ENCODE measurements at places on chromosomes 13 and 19.

DNA sequence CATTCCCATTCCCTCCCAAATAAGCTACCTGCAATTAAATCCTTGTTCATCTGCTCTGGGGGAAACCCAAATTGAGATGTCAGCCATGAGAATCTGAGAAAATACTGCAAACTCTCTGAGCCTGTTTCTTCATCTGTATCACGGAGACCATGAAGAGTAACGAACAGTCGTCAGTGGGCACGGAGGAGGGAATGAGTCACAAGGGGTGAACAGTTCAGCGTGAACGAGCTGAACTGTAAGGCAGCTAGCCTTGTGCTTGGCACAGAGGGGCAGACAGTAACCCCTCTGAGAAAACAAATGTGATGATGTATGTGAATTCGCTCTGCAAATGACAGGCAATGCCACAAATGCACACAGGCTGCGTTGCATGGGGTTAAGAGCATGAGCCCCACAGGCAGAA, 288.7 kb downstream of the FOXO1 start:
- no peak for DNase-seq

DNA sequence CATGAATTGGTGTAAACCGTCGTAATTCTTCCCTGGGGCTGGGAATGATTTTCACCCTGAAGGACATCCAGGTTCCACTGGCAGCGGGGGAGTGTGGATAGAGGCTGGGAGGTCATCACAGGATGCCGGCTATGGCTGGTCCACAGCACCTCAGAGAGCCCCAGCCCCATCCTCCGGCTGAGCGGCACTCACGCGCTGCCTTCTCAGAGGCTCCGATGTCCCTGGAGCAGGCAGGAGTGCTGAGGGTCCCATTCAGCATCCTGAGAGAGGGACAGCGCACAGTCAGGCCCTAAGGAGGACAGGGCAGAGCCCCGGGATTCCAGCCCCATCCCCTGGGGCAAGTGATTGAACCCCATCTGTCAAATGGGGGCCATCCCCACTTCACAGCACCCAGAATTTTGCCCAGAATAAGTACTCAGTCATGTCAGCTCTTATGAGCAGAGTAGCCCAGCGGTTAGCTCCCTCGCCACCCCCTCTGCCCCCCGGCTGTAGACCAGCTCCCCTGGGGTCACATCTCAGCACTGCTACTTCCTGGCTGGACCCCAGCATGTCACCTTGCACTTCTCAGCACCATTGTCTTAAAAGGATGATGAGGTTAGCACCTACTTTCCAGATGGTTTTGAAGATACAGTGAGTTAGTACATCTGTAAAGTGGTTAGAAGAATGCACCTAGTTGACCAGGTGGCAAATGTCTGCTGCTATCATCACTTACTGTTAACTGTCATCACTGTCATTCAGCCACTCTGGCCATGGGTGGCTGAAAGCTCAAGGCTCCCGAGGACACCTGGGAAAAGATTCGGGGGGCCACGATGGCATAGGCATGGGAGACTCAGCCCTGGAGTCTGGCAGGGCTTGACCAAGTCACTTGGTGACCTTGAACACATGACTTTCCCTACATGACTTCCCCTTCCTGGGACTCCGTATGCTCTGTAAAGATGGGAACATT, 11.9 kb downstream of the GRAMD1A start:
- DNase-seq = no peak

DNA sequence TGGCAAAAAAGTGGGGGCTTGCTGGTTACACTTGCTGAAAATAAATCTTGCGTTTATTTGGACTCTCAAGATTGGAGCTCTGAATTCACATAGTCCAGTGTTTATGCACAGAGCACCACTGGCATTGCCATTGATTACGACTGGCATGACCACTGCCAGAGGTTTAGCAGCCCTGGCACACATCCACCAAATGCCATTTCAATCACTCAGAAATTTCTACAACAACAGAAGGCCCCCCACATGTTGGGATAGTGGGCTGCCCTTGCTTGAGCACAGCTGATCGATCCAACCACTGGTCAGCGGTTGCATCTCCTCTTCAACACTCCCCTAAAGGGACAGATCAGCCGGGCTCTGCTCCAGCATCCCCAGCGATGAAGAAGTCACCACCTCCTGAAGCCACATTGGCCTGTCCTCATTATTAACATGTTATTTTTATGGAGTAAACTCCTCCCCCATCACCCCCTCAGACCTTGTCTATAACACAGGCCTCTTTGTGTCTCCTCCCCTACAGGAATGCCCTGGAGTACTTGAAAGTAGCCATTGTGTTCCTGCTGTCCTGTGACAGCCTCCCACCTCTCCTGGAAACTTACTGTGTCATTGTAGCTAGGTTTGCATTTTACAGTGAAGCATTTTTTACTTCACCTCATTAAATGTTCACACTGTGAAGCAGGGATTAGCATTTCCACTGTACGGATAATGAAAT, 51.3 kb downstream of the CDADC1 start:
- DNase-seq = no peak

DNA sequence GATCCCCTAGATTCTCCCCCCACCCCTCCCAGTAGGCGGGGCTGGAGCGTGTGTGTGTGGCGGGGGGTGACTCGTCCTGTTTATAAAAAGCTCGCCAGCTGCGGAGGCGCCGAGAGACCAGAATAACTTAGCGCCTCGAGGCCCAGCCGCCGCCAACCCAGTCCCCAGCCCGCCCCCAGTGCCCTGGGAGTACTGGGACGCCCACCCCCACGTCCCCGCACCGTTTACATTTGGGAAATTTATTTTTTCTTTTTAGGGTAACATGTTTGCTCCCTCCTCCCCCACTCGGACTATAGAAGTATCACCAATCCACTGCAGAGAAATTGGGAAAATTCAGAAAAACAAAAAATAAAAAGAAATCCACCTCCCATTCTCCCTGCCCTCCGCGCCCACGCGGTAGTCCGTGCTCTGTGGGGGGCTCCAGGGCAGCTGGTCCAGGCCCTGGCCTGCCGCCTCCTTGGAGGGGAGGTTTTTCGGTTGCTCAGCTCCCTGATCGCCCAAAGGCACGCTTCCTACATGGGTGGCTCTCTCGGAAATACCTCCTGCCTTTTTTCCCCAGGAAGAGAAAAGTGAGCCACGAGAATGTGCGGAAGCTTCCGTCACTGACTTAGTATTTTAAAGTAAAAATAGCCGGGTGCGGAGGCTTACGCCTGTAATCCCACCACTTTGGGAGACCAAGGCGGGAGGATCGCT, 1.5 kb upstream of the RAB3A start:
- peak; percentile 87 for DNase-seq

DNA sequence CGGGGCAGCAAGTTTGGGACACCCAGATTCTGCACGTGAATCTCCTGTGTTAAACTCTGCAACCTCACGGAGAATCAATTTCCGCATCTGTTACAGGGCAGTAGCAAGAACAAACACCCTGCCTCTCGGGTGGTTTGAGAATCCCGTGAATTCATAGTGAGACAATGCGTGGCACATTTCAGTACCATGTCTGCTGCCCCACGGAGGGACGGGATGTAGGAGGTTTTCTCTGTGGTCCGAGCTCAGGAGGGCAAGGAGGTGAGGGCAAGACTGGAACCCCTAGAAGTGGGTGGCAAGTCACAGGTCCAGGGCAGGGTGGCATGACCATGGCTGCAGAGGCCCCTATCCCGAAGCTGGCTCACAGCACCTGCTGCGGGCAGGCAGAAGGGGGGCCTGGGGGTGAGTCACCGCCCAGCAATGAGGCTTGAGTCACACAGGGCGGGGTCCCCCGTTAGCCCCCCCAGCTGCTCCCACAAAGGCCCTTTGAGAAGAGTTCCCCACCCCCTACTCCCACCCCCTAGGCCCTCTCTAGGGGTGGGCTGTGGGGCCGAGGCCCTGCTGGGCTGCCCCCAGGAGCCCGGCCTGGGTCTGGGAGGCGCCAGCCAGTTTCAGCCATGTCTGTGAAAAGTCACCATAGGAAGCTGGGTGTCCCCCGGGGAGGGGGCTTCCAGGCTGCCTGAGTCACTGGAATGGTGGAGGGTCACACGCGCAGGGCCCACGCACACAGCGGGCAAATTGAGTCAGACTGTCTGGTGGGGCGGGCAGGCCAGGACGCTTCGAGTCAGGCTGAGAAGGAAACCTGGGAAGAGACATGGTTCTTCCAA, 25.8 kb upstream of the NANOS3 start:
- DNase-seq = peak; percentile 92

DNA sequence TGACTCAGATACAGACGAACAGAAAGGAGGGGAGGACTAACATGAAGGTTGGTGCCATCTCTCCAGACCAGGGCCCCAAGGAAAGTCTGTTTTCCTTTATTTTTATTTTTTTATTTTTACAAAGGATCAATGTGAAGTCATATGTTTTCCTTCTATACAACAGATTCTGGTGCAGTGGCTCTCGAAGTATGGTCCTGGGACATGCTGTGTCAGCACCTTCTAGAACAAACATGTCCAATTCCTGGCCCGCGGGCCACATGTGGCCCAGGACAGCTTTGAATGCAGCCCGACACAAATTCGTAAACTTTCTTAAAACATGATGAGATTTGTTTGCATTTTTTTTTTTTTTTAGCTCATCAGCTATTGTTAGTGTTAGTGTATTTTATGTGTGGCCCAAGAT, 174.7 kb downstream of the FLT1 start:
- DNase-seq = no peak
